ENCODE measurements at places on chromosomes 11 and 22.

- DNase-seq: no peak
Observed at GRCh38 chr11:130645164-130645842, 196.9 kb downstream of the ADAMTS15 start.

DNA sequence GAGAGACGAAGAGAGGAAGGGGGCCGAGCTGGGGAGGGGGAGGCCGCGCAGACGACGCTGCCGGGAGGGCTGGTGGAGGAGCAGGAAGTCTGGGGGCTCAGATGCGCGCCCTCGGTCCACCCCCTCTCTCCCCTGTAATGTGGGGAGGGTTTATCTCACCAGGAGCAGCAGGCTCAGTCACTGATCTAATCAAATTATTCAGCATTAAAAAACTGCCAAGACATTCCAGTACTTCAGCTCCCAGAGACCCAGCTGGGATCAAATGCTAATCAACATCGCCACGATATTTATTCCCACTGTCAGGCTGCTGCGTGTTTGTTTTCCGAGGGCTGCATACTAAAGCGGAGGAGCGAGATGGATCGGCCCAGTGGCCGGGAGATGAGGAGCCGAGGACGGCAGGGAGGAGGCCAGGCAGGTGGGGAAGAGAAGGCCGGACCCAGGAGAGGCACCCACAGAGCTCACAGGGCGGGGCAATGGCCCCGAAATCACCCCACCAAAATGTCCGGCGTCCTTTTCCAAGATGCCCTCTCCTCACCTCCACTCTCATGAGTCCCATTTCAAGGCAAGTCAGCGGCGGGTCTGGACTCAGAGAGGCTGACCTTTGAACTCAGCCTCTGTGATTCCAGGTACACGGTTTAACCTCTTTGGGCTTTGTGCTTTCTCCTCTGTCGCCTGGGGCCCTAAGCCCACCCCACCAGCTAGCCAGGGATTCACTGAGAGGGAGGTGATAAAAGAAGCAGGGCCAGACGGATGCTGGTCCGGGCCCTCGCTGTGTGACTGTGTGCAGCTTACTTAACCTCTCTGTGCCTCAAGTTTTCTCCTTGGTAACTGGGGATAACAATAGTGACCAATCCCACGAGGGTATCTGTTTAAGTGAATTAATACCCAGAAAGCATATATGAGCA is 502.1 kb downstream of the MN1 start:
- DNase-seq: no peak

- no peak for DNase-seq
Observed at GRCh38 chr11:65172600-65172999, 2.6 kb downstream of the SPDYC start.

- DNase-seq: no peak
Observed at GRCh38 chr11:19867064-19867463, 154.4 kb downstream of the NAV2 start.

- no peak for DNase-seq
Observed at GRCh38 chr11:127027789-127028188, 27.2 kb upstream of the KIRREL3 start.

- DNase-seq: no peak
Observed at GRCh38 chr11:132253469-132254264, 883.3 kb downstream of the NTM start.

DNA sequence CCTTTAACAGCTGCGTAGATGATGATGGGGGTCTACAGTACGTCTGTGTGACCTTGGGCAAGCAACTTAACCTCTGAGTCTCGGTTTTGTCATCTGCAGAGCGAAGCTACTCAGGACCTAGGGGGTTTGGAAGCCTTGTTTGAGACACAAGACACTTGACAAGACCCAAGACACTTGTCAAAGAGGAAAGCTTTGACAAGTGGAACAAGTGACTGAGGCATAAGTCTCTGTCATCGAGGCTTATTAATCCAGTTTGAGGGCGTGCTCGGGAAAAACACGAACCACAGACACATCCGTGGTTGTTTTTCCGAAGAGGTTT is 732 bp upstream of the PC start:
- DNase-seq: no peak

- no peak for DNase-seq
Observed at GRCh38 chr11:637333-637592, 194 bp downstream of the DRD4 start.

GRCh38 chr11:34238533-34238932 is 119.3 kb downstream of the ABTB2 start:
- no peak for DNase-seq

GRCh38 chr11:127003260-127003981 is 2.9 kb upstream of the KIRREL3 start:
- DNase-seq: no peak

- no peak for DNase-seq
Observed at GRCh38 chr11:15371533-15371932, 256.8 kb downstream of the INSC start.

- DNase-seq: no peak
Observed at GRCh38 chr11:134384406-134384805, 27.6 kb downstream of the B3GAT1 start.

DNA sequence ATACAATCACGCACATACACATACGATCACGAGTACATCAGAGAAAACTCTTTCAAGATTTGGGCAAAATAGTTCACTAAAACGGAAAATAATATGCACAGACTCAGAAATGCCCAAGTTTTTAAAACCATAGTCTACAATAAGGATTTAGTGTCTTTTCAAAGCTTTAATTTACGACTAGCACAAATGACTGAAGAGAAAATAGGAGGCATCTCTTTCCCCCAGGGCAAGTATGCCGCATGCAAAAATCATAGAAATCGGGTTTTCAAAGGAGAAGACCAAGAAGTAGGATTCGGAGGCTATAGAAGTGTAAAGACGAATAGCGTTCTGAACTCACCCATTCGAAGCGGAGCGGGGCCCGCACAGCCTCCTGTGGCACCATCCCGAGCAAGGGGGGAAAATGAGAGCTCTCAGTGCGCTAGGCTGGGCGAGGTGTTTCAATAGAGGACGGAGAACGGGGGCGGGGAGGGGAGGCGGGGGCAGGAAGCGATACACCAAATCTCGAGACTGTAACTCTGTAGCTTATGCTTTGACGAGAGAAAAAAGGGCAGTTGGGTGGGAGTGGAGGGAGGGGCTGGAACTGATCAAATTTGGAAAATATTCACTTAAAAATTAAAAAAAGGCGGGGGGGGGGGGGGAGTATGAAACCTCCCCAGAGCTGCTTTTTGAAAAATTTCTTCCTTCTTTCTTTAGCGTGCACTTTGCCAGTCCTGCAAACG is 15.8 kb downstream of the BLID start:
- no peak for DNase-seq

- DNase-seq: no peak
Observed at GRCh38 chr11:35197292-35197691, 58.3 kb downstream of the CD44 start.

DNA sequence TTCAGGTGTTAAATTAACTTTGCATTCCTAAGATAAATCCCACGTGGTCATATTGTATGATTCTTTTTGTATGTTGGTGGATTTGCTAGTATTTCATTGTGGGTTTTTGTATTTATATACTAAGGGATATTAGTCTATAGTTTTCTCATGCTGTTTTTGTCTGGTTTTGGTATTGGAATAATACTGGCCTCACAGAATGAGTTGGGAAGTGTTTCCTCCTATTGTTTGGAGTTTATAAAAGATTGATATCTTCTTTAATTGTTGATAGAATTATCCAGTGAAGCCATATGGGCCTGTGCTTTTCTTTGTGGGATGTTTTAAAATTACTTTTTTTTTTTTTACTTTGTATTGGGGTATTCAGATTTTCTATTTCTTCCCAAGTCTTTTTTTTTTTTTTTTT is 59.8 kb downstream of the QSER1 start:
- no peak for DNase-seq

- DNase-seq: peak; percentile 79
Observed at GRCh38 chr22:23281406-23282088, 101.2 kb downstream of the BCR start.

DNA sequence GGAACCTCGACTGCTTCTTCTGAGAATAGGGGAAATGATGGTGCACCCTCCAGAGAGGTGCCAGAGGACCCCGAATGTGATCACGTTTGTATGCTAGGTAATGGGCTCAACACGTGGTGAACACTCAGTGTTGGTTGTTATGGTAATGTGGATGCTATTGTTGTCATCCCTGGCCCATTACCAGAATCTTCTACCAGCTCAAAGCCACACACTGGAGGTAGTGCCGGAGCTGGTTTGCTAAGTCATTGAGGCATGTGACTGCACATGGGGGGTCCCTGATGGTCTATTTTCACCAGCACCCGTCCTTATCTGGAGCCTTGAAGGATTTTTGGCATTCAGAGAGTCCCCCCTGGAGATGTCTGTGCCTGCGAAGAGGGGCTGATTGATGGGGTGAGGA is 119.1 kb upstream of the CD82 start:
- no peak for DNase-seq

DNA sequence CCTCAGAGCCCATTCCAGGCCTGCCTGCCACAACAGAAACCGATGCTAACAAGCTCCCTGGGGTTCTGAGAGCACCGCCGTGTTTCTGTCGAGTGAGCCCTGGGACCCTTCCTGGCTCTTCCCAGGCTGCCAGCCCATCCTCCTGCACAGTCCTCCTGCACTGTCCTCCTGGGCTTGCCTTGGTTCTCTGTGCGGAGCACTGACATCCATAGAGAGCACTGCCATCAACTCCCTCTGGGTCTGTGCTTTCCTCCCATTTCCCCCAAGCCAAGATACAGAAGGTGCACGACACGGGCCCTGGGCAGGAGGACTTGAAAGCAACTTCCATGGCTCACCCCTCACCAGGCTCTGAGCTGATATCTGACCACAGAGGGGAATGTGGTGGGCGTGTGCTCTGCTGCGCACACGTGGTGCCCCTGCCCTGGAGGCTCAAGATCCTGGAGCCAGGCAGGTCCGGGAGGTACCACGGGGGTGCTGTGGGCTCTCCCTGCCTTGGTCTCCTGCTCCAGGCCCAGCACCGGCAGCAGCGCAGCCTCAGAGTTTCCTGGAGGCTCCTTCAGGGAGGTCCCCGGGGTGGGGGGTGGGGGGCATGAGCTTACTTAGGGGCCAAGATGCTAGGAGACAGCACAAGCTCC is 304.2 kb downstream of the BRD1 start:
- no peak for DNase-seq

GRCh38 chr11:68282141-68282860 is 10.5 kb upstream of the C11orf24 start:
- no peak for DNase-seq

GRCh38 chr11:11028017-11028692 is 170.3 kb upstream of the ZBED5 start:
- DNase-seq: peak; percentile 78

DNA sequence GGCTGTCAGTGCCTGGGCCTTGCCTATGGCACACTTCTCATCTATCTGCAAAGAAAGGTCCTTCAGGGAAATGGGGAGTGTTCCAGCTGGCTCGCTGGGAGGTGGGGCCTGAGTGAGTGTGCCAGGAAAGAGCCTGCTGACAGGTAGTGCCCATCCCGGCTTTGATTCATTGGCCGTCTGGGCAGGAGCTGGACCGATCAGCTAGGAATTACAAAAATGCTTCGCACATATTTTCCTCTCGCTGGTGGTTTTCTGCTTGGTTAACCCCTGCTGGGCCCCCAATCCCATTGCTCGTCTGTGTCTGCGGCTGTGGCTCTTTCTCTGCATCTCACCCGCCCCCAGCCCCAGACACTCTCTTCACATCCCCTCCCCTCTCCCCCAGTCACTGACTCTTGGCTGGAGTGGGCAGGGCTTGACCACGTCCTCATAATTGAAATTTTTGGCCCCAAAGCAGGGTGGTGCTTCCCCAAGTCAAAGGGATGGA is 10.8 kb downstream of the LIF start:
- DNase-seq: no peak

GRCh38 chr22:35739076-35739930 is 21.6 kb downstream of the APOL5 start:
- DNase-seq: no peak

- no peak for DNase-seq
Observed at GRCh38 chr22:41239443-41240128, 1.1 kb downstream of the CHADL start.

GRCh38 chr11:75946531-75947530 is 131.8 kb downstream of the UVRAG start:
- no peak for DNase-seq

- DNase-seq: peak; percentile 23
Observed at GRCh38 chr11:6693342-6694228, 10.4 kb upstream of the MRPL17 start.

GRCh38 chr11:4636962-4637661 is at the start of gene OR51D1:
OR51D1 (plus strand) TSS chr11:4637477; CDS start chr11:4639791, 2,314 bp downstream.
- peak; percentile 54 for DNase-seq

DNA sequence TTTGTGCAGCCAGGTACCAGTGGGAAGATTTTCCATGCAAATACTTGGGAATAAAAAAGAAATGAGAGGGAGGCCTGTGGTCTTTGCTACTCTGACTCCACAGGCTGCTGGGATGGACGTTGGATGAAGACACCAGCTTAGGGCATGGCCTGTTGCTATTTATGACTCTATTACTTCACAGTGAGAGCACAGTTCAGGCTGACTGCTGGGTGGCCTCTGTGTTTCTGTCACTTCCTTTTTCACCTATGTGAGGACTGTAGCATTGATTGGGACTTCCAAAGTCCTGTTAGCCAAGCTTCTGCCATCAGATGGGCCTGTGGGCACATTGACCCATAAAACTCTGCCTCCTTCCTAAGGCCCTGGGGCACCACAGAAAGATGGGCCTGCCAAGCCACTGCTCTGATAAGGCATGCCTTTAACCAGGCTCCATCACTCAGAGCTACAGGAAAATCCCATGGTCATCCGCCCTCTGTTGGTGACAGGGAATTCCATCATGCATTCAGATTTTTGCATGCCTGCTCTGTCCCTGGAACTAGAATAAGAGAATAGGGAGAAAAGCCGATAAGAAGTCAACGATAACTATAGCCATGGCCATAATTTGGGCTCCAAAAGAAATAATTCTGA is 64.6 kb downstream of the KCNJ1 start:
- DNase-seq: no peak
